ENCODE measurements at places on chromosomes 7 and 10.

DNA sequence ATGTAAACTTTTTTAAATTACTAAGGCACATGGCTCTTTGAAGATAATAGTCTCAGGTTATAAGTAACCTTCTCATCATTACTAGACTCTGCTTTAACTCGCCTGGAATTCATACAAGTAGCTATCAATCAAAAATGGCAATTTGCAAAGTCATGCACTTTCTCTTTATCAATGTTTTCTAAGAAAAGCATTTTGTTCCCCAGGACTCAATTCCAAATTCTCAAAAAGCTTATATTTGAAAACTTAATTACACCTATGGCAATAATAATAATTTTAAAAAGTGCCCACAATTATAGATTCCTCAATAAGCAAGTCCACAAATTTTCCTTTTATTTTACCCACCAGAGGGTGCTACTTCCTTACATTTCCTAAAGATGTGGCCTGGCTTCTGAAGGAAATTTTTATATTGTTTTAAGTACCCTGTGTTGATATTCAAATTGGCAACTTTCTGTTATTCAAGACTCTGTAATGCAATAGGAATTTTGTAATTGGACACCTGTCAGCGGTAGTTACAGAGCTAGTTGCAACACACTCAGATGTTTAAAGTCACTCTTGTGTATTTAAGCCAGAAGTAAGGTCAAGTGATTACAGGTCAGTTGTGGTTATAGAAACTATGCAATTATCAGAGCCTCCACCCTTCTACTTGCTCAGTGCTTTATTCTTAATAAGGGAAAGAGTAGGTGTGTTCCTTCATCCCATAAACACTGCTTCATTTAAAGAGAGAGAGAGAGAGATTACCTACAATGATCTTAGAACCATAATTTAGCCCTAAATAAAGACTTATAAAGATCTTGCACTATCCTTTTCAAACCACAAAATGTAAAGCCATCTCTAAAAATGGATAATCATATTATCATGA, 47.1 kb upstream of the HYAL4 start:
- DNase-seq = no peak

- DNase-seq = no peak
These were observed 8.4 kb downstream of the PLXDC2 start for GRCh38 chr10:19824381-19825342.

- no peak for DNase-seq
These were observed 125.6 kb upstream of the SLC26A5 start for GRCh38 chr7:103571586-103571985.

- no peak for DNase-seq
These were observed 215.7 kb downstream of the HTR7 start for GRCh38 chr10:90642136-90642535.
